ENCODE measurements at places on chromosomes 13 and 19. TPM values are rescaled to one million over a fixed set of nuclear protein-coding genes. Genes with fewer than 3 reads are reported as not detected.

The HSD17B14 gene
- 0.47 TPM for total RNA-seq

The SH2D3A gene
- total RNA-seq, result 20.9 TPM

The RPS5 gene
- total RNA-seq, result 1,936 TPM

The ERICH4 gene
- not detected for total RNA-seq

The SDHAF1 gene
- 22.8 TPM for total RNA-seq

The C19orf73 gene
- 2.0 TPM for total RNA-seq

The FOXA3 gene
- total RNA-seq, result 0.36 TPM

The PLPPR3 gene
- total RNA-seq, result not detected

The KIR2DL1 gene
- total RNA-seq, result not detected

The RFPL4A gene
- total RNA-seq, result not detected

The EDNRB gene
- total RNA-seq, result not detected

The SPACA4 gene
- not detected for total RNA-seq

The TDRD12 gene
- not detected for total RNA-seq

The ZNF613 gene
- 3.5 TPM for total RNA-seq

The ZNF730 gene
- total RNA-seq, result 3.3 TPM

The ZNF99 gene
- not detected for total RNA-seq

The KLF1 gene
- total RNA-seq, result 0.32 TPM

The VSTM2B gene
- not detected for total RNA-seq

The CEACAM20 gene
- not detected for total RNA-seq

The GJB2 gene
- total RNA-seq, result 1.1 TPM

The PRRG2 gene
- total RNA-seq, result 1.5 TPM

The ATP8A2 gene
- 0.92 TPM for total RNA-seq

The CDC42EP5 gene
- total RNA-seq, result 0.83 TPM

The PDX1 gene
- total RNA-seq, result not detected

The ARRDC2 gene
- 29.1 TPM for total RNA-seq

The ZNF284 gene
- total RNA-seq, result 1.7 TPM

The ZNF253 gene
- total RNA-seq, result 10.8 TPM
